ENCODE measurements at places on chromosomes 11 and 22.

DNA sequence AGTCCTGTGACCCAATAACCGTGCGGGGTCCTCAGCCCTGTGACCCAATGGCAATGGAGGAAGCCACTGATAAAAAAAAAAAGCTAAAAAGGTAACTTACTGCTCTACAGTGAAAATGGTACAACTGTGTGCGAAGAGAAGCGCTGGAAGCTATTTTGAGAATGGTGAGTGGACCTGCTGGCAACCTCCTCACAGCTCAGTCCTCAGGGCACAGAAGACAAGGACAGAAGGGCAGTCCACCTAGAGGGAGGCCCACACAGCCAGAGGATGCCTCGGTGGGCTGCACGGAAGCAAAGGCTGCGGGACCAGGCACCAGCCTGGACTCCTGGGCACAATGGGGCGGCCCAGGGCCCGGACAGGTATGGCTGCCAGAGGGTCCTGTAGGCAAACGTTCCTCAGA lies 35.6 kb downstream of the BRD1 start:
- DNase-seq, result no peak

- no peak for DNase-seq
Observed at GRCh38 chr11:64577202-64577601, 13.8 kb upstream of the SLC22A12 start.

GRCh38 chr11:75916882-75917281 lies 101.9 kb downstream of the UVRAG start:
- no peak for DNase-seq

DNA sequence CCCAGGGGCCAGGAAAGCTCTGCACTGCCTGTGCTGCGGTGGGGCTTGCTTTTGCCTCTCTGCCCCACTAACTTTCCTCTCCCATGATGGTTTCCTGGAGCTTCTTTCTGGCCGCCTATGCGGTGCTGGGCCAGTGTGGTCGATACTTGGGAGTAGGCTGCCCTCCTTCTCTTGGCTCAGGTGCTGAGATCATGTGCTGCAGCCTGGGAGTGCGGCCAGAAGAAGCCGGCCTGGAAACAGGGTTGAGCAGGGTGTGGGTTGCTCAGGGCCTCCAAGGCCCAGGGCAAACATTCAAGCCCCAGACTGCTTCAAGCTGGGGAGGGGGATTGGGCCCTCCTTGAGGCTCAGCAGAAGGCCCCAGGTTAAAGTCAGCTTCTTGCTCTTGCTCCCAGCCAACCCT lies 125.0 kb downstream of the NTM start:
- DNase-seq, result no peak

GRCh38 chr11:104602643-104603042 lies 295.6 kb downstream of the CASP12 start:
- no peak for DNase-seq

- DNase-seq, result no peak
Observed at GRCh38 chr22:30925667-30926066, 42.9 kb downstream of the MORC2 start.

DNA sequence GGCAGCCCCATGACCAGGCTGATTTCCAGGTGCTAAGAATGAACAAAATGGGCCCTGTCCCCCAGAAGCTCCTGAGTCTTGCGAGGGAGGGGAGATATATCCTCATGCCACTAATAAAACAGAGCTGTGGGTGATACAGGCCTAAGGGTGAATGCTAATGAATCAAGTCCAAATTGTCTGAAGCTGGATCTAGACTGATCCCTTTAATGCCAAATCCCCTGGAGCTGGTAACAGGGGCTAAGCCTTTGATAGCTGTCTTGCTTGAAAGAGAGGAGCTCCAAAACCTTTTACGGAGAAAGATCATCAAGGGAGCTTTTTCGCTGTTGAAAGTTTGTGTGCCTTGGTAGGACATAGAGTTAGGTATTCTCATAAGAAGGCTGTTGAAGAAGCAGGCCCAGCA lies 79.7 kb downstream of the PPFIBP2 start:
- DNase-seq, result no peak

DNA sequence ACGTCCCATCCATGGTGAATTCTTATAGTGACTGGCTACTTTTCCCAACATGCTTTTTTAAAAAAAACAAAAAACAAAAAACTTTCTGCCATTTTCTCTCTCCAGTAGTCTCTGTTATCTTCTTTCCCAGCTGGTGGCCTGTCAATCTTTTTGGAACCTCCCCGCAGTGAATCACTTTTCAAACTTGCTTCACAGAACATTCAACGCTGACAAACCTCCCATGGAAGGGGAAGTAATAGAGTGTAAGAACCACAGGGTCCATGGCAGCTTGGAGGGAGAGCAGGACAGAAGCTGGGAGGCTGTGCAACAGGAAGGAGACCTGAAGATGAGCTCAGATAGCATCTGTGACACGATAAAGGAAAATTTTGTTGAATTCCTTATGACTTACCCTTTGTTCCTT lies 9.8 kb upstream of the CECR2 start:
- DNase-seq, result no peak

- no peak for DNase-seq
Observed at GRCh38 chr11:72669527-72669926, 4.7 kb downstream of the PDE2A start.

DNA sequence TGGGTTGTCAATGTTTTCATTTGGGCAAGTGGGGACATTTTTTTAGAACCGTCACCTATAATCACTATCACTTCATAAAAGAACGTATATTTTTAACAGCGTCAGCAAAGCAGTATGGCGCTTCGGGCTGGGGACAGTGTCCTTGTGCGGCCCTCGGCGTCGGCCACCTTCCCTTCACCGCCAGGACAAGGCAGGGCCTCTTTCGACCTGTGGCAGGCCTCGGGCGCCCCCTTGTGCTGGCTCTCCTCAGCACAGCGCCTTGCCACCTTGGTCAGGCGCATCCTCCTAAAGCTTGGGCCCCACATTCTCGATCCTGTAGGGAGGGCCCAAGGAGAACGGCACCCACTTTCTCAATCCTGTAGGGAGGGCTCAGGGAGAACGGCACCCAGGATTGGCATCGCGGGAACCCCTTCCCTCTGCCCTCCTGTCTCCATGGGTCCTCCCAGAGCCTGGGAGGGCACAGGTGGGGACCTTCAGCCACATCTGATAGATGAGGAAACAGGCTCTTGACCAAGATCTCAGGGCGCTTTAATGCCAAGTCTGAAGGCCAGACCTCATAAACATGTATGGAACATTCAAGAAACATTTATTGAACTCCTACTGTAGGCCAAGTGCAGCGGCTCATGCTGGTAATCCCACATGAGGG lies 11.5 kb upstream of the FADD start:
- no peak for DNase-seq

DNA sequence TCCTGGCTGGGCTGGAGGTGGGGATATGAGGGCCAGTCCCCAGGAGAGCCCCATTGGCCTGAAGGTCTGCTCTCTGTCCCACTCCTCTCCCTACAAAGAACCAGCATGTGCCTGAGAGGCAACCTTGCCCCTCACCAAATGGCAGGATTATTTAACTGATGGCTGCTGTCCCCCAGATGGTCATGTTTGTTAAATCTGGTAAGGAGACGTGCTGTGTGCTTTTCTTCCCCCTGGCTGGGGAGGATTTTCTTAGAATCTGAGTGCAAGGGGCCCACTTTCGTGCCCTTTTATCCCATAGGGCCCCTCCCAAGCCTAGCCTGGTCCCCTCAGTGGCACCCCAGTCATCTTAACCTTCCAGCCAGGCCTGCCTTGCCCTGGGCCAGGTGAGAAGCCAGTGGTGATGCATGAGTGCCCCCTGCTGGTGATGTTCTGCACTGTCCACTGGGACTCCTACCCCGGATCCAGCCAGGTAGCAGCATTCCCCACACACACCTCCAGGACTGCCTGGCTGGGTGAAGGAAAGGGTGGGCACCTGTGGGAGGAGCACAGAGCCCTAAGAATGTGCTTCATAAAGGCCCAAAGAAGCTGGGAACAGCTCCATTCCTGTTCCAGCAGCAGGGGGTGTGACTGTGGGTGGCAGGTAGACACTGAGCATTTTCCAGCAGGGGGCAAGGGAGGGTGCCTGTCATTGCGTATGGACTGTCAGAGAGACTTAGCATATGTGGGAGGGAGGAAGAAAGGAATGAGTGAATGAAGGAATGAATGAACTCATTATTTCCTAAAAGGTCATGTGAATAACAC lies 28.9 kb downstream of the MFNG start:
- no peak for DNase-seq

GRCh38 chr11:93545566-93545965 lies 2.4 kb upstream of the SMCO4 start:
- DNase-seq, result no peak

DNA sequence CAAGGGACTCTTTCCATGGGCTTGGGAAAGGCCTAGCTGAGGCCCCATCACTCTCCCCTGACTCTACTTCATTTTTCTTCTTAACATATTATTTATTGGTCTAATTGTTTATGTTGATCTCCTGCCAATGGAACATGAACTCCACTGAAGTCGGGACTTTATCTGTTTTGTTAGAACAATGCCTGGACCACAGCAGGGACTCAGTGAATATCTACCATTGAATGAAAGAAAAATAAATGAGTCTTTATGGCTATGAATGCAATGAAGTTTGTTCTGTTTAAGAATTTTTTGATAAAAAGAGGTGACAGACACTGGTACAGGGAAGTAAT lies 112.3 kb downstream of the ADAMTS15 start:
- no peak for DNase-seq

DNA sequence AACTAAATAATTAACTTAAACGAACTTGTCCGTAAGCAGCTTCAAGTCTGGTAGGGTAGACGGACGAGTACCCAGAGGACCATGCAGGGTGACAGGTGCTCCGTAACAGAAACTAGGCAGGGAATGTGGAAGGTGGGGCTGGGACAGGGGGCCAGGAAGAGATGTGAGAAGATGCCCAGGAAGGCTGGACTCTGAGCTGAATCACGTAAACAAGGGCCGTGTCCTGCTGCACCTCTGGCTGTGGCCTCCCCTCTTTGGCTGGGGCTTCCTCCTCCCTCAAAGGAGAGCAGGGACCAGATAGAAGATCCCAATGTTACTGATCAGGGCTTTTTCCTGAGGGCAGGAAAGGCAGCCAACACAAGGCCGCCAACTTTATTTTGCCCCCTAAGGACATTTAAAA lies 47.9 kb downstream of the PACSIN2 start:
- no peak for DNase-seq

- DNase-seq, result no peak
Observed at GRCh38 chr11:66863428-66864125, 6.7 kb downstream of the LRFN4 start.

- DNase-seq, result no peak
Observed at GRCh38 chr11:87127101-87127500, 89.4 kb downstream of the TMEM135 start.

- DNase-seq, result no peak
Observed at GRCh38 chr11:33735271-33736147, 714 bp downstream of the CD59 start.

- no peak for DNase-seq
Observed at GRCh38 chr11:128936606-128937251, 5.9 kb downstream of the TP53AIP1 start.

DNA sequence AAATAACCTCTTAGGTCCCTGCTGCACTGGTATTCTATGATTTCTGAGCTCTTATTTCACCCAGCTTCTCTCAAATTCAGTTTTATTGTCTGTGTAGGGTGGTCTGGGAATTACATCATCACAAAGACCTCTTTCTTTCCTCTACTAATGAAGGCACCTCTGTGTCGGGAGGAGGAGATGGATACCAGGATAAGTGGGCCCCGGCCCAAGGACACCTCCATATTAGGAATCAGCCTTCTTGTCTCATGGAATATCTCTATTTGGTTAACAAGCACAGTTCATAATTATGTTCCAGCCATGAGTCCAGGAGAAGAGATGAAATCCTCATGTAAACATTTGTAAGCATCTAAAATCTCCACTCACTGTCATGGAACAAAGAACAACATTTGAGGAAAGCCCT lies 9.4 kb downstream of the PARVA start:
- no peak for DNase-seq

GRCh38 chr11:103926990-103927389 lies 109.5 kb upstream of the DDI1 start:
- no peak for DNase-seq

- DNase-seq, result no peak
Observed at GRCh38 chr11:24453129-24453718, 43.6 kb upstream of the LUZP2 start.

GRCh38 chr22:27556371-27556770 lies 245.2 kb downstream of the MN1 start:
- no peak for DNase-seq

GRCh38 chr11:119473901-119474681 lies 51.1 kb upstream of the THY1 start:
- no peak for DNase-seq

GRCh38 chr11:2418693-2419360 lies 18.3 kb downstream of the TSSC4 start:
- DNase-seq, result no peak

- no peak for DNase-seq
Observed at GRCh38 chr11:109490953-109491635, 69.1 kb downstream of the C11orf87 start.

- no peak for DNase-seq
Observed at GRCh38 chr22:26670459-26670858, 13.1 kb downstream of the MIAT start.

DNA sequence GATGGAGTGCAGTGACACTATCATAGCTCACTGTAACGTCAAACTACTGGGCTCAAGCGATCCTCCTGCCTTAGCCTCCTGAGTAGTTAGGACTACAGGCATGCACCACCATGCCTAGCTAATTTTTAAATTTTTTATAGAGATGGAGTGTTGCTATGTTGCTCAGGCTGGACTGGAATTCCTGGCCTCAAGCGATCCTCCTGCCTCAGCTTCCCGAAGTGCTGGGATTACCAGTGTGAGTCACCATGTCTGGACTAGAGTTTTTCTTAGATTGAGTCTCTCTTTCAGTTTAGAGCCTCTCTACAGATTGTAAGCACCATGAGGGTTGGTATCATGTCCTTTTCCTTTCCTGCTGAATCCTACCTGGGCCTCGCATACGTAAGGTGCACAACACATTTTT lies 57.3 kb upstream of the ALKBH3 start:
- no peak for DNase-seq

GRCh38 chr11:37841016-37841415 lies 1243.0 kb upstream of the RAG2 start:
- no peak for DNase-seq

DNA sequence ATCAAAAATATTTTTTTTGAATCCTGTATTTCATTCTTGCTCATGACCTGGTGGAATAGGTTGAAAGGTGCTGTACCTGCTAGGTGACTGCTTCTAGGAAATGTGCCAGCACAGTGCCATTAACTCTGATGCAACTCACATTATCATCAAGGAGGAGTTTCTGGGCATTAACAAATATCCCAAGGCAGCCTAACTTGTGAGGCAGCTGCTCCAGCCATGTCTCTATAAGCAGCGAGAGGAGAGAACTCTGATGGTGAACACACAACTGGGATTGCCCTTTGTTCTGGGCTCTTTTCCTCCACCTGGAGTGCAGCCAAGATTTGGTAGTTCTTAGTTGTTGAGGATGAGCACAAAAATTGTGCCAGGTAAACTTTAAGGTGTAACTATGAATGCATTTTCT lies 25.6 kb downstream of the HEPHL1 start:
- DNase-seq, result no peak

- peak; percentile 97 for DNase-seq
Observed at GRCh38 chr22:39520226-39521105, at the start of gene ATF4. ATF4 (plus strand) TSS chr22:39520562; CDS start chr22:39521446, 884 bp downstream.

- DNase-seq, result no peak
Observed at GRCh38 chr22:43570531-43571165, 158.8 kb downstream of the MPPED1 start.

- DNase-seq, result no peak
Observed at GRCh38 chr11:117851852-117852251, 24.6 kb downstream of the FXYD6 start.

GRCh38 chr11:78533399-78533798 lies 41.3 kb downstream of the NARS2 start:
- DNase-seq, result no peak

GRCh38 chr22:17192186-17192585 lies 27.0 kb downstream of the ADA2 start:
- no peak for DNase-seq

Data from smooth muscle cell of the brain vasculature (primary cell).